ENCODE measurements at places on chromosomes 1 and 21.

GRCh38 chr1:1068517-1069055 is 5.5 kb downstream of the RNF223 start:
- no peak for DNase-seq

- no peak for DNase-seq
These were observed 2.7 kb downstream of the SLC35F3 start for GRCh38 chr1:233907151-233907550.

GRCh38 chr1:38073534-38074301 is 27.1 kb upstream of the POU3F1 start:
- no peak for DNase-seq

- DNase-seq, result no peak
These were observed 6.9 kb upstream of the MX1 start for GRCh38 chr21:41418956-41419680.

GRCh38 chr21:15141261-15141970 is 76.6 kb upstream of the NRIP1 start:
- DNase-seq, result no peak

GRCh38 chr21:45178070-45178608 is 103.8 kb downstream of the ADARB1 start:
- DNase-seq, result no peak

GRCh38 chr1:175015243-175015642 is 8.0 kb downstream of the MRPS14 start:
- DNase-seq, result no peak

GRCh38 chr1:223770621-223771315 is 58.4 kb downstream of the CAPN2 start:
- DNase-seq, result no peak

GRCh38 chr1:209318181-209319056 is 265.1 kb upstream of the CAMK1G start:
- no peak for DNase-seq

DNA sequence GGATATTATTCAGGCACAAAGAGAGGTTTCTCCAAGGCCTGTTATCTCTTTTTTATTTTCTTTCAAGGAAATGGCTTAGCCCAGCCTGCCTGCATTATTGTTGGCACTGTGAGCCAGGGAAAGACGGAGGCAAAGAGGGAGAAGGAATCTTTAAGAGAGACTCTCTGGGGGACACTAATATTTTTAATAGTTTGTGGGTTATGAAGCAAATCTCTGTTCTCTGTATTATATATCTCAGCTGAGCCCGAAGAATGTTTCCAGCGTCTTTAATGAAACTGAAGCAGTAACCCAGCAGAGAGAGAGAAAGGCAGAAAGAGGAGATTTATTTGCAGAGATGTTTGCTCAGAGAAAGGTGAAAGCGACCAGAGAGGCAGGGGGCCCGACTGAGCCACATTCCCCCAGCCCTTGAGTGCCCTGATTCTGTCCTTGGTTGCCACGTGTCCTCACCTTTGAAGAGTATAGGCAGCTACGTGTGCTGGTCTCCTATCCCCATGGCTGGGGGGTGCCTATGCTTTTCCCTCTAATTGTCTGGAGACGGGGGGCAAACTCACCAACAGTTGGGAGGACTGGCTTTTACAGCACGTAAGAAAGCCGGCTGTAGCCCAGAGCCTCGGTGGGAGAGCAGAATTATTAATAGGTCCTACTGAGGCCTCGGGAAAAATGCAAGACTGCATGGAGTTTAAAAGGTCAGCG is 166.4 kb downstream of the TRABD2B start:
- no peak for DNase-seq

DNA sequence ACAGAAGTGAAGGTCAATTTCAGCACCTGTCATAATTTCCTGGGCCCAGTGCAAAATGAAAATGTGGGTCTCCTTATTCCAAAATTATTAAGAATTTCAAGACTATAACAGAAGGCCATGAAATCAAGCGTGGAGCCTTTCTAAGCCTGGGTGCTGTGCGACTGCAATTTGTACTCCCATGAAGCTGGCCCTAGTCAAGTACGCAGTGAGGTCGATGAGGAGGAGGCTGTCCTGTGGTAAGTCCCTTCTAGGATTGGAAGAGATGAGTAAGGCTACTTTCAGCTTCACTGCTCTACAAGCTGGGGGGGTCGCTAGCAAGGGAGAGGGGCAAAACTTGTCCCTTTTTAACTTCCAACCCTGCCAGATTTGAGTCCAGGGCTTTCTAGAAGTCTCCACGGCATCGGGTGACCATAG is 410 bp upstream of the NUDC start:
- DNase-seq, result no peak

- DNase-seq, result no peak
These were observed 121.0 kb downstream of the VAV3 start for GRCh38 chr1:107843989-107844388.

- DNase-seq, result no peak
These were observed 16.0 kb downstream of the C21orf58 start for GRCh38 chr21:46307625-46308024.

DNA sequence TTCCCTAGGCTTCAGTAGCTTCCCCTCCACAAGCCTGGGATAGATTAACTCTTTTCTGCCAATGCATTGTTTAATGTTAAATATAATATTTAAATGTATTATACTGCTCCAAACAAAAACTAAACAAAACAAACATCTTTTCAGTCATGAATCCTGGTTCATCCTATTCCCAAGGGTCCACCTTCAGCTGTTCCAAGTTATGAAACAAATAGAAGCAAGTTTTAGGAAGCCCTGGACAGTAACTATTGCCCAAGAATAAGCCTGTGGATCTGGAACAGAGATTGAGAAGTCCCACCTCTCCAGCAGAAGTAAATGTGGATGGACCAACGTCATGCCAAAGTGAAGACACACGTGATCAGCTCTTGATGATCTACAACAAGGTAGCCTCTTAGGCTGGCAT is 408.1 kb downstream of the SETD4 start:
- no peak for DNase-seq

- DNase-seq, result no peak
These were observed 26.6 kb downstream of the AJAP1 start for GRCh38 chr1:4681026-4681425.

DNA sequence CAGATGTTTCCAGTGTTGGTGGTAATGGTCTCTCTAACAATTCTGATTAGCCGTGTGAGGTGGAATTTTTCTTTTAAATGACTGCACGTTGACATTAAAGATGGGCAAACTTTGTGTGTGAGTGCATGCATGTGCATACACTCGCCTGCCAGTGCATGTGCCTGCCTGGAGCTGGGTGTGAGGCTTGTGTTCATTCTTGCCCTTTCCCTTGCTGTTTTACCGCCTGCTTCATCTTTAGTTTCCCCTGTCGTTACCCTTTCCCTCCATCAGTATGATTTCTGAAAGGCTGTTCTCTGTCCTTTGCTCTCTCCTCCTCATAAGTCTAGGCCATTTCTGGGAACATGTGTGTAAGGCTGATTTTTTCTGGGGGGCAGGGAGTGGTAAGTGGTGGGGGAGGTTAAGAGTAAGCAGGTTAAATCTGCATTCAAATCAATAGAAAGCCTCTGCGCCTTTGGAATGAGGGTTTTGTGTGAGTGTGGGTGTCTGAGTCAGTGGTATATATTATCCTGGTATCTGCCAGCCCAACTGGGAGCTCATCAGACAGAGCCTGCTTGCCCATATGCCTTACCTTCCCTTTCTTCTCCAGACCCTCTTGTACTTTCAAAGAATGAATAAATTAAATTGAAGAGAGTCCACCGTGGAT is 112.5 kb downstream of the PBX1 start:
- DNase-seq, result no peak
